ENCODE measurements at places on chromosomes 2 and 18.
A peak's percentile ranks its signal among the peaks of the same experiment; 100 is the strongest.

GRCh38 chr18:1302861-1303260, 398.2 kb downstream of the ADCYAP1 start:
- DNase-seq: no peak

DNA sequence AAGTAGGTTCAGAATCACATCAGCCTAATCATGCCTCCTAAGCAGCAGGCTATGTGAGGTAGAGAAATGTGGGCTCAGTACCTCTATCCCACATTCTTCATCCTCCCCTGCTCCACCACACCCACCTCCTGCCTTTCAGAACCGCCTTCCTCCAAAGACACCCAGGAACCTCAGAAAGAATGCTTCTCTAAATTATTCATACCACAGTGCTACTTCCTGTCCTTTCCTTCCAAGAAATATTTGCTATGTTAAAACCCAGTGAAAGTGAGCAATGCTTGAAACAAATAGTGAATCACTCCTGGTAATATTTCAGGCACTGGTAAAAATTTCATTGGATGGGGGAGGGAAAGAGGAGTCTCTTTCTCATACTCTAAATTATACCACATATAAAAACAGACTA, 24.0 kb upstream of the CREB1 start:
- DNase-seq: no peak

- no peak for DNase-seq
Observed at GRCh38 chr18:58541789-58542425, 87.0 kb downstream of the ALPK2 start.

DNA sequence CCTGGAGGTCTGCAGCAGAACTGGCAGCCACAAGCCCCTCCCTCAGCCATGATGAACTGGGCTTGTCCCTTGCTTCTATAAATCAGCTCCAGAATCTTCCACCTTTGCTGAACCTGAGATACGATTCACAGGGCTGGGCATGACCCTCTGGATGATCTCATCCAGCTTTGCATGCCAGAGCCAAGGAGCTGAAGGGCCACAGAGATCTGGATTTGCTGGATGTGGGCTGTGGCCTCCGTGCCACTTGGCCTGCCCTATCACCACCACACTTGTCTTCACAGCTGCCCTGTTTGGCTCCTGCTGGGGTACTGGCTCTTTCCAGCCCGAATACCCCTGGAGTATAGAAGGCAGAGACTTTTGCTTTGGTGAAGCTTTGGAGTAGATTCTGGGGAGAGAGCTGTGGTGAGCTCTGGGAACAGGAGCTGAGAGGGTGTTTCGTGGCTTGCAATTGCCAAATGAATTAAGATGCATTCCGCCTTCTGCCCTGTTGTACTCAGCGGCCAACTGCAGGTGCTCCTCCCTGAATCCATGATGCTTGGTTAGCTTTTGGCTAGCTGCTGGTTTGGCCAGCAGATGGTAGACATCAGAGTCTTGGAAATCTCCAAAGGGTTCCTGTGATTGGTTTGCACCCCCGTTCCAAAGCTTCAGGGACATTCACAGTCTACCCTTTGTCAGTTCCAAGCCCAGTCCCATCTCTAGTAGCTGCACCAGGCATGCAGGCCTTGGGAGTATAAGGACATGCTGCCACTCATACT, 30.9 kb upstream of the GIGYF2 start:
- DNase-seq: no peak

GRCh38 chr18:26448714-26449159, 99.6 kb downstream of the KCTD1 start:
- DNase-seq: no peak

DNA sequence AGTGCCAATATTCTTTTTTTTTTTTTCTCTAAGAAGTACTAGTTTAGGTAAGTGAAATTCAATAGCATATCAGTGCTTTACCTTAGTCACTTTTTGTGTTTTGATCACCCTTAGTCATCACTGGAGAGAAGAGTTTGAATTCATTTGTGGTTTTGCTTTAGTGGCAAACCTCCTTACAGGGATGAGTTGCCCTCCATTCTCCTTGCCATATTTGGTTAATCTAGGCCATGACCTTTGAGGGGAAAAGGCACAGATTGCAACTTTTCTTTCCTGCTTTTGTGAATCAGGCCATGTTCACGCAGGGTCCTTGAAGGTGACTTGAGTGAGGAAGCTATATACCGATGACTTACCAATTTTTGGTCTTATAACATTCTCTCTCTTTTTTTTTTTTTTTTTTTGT, 34.4 kb downstream of the PLEKHA3 start:
- DNase-seq: no peak

GRCh38 chr2:191869178-191869577, 22.3 kb upstream of the CAVIN2 start:
- no peak for DNase-seq

DNA sequence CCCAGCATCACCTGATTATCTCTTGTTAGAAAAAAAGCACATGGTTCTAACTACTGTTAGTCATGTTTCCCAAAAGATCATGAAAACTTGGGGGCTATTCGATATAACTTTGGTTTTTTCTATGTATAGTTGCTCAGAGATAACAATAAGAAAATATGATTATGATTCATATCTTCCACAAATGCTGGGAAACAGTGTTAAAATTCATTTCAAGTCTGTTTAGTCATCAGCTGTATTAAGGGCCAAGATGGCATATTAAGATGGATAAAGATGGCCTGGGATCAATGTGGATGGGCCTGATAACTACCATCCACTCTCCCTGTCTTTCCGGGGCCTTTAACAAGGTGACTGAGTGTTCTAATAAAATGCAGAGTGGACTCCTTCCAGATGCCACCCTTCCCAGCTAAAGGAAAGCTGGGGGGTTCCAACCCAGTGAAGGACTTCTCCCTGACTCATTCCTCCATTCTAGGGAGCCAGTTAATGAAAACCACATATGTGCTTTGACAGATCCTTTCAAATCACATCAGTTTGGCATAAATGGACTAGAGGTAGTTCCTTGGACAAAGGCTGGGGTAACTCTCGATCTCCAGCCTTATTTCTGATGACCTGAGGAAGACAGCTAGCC, 221.6 kb downstream of the VAPA start:
- no peak for DNase-seq

DNA sequence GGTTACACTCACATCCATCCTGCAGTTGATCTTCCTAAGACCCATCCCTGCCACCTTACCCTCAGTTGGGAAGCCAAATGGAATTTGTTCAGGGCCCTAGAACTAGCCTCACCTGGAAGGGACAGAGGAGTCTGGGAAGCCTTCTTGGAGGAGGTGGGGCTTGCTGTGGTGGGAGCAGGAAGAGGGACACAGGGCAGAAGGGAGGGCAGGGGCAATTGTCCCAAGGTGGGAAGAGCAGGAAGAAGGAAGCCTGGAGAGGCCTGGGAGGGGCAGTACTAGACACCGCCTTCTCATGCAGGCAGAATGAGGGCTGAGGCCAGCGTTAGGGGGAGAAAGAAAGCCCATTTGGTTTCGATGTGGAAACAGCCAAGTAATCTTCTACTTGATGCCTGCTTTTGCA, 34.1 kb upstream of the ASPRV1 start:
- no peak for DNase-seq

DNA sequence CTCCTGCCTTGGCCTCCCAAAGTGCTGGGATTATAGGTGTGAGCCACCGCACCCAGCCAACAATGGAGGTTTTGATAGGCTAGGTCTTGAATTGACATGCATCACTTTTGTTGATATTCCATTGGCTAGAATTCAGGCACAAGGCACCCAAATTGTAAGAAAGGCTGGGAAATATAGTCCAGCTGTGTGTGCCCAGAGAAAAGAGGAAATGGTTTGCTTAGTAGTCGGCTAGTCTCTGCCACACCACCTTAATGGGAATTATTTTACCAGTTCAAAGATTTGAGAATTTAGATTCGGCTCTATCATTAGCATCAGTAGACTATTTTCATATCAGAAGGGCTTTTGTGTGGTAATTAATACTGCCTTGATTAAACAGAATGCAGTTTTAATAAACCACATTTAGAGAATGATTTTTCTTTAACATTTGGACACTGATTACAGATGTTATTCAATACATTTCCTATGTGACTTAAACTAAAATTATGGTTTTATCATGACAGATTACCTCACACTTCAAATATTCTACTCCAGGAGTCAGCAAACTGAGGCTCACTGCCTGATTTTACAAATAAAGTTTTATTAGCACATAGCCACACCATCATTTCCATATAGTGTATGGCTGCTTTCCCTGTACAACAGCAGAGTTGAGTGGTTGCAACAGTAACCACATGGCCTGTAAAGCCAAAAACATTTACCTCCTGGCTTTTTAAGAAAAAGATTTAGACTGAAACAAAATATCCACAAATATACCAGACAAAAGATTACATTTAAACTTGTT, 27.4 kb downstream of the DBI start:
- DNase-seq: no peak

GRCh38 chr2:25274868-25275574, 66.7 kb downstream of the DNMT3A start:
- no peak for DNase-seq

DNA sequence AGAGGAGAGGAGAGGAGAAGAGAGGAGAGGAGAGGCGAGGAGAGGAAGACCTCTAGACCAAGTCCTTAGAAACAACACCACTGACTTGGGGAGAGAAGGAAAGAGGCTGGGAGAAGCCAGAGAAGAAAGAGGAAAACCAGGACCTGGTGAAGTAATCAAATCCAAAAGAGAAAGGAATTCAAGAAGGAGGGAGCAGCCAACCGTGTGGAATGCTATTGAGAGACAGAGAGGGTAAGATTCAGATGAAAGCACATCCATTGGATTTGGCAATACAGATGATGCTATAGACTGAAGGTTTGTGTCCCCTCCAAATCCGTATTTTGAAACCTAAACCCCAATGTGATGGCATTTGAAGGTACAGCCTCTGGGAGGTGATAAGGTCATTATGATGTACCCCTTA, 50.7 kb downstream of the GALNT14 start:
- no peak for DNase-seq

GRCh38 chr18:48788373-48788772, 162.4 kb downstream of the SMAD7 start:
- DNase-seq: no peak

DNA sequence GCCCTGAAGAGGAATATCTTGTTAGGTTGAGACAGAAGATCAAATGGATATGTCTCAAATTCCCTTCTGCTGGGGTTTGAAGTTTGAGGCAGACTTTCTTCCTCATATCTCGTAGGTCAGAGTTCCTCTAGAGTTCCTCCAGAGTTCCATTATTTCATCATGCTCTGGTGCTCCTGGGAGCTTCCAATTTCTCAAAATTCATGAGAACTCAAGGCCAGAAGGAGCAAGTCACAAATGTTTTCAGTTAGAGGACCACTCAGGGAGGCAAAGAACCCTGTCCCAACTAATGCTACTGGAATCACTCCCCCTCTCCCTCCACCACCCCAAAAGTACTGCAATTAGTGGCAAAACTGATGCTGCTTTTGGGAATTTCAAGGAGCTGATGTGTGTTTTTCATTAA, 115.7 kb upstream of the RBMS1 start:
- DNase-seq: no peak

DNA sequence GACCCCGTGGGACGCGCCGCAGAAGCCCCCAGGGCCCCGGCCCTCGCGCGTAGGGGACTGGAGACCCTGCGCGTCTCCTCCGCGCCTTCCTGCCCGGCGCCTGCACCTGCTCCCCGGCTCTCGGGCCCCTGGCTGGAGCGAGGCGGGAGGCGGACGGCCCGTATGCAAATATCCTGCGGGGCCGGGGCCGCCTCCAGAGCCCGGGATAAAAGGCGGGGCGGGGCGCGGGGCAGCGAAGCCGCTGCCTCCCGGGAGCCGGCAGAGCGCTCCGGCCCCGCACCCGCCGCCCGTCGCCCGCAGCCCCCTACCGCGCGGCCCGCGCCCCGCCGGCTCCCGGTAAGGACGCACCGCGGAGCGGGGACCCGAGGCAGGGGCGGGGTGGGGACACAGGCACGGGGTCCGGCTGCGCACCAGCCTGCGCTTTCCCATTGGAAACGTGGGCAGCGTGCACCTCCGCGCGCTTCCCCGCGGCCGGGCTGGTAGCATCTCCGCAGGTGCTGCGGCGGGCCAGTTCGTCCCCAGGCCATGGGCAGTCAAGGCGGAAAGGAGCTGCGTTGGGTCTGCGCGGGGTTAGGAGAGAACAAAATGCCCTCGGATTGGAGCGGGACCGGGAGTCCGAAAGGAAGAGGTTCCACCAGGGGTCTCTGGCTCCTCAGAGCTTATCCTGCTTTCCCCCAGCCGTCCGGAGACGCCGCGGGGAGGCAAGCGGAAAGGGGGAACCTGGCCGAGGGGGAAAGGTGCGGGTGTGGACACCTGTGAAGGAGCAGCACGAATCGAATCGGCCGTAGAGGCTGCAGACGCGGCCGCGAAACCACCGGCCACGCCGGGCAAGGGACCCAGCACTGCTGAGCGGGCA, at the start of gene ATP6V1C2:
ATP6V1C2 (plus strand) TSS at position 235 of the 856 bp plus-strand sequence. CDS start 1,220 bp downstream, outside the sequence.
- peak; percentile 71 for DNase-seq

DNA sequence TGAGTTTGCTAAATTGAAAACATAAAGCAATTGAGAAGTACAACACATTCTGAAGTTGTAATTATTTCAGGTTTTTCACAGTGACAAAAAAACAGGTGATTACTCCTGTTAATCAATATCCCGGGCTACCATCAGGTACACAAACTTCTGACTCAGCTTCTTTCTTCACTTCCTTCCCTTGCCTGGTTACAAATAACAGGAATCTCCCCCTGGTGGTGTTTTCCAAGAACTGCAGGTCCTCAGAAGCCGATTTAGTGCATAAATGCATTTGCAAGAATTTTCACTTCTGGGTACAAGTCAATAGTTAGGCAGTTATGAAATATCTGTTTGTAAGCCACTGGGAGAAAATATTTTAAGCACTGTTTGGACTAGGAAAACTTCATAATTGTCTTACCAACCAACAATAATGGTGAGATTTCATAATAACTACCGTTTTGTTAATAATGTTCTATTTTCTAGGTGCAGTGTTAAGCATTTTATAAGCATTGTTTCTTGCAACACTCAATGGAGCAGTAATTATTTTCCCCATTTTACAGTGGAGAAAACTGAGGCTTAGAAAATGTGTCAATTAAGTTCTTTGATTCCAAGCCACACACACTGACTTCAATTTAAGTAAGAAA, 12.4 kb upstream of the GMCL1 start:
- DNase-seq: no peak

- DNase-seq: no peak
Observed at GRCh38 chr18:48228301-48228715, 180.9 kb downstream of the ZBTB7C start.

DNA sequence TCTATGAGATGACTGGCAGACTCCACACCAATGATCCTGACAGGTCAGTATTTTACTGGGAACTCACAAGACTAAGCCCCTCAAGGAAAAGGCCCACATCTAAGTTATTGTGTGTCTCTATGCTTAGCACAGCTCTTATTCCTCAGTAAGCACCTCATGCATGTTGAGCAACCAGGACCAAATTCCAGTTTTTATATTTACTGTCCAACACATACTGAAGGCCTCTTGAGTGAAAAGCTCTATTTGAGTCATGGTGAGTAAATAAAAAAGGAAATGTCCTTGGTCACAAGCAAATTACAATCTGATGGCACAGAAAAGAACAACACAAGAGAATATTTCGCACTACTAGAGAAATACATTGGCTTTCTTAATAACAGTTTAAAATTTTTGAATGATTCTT, 87.9 kb upstream of the ETAA1 start:
- DNase-seq: no peak

GRCh38 chr2:15212249-15212648, 348.9 kb downstream of the NBAS start:
- DNase-seq: no peak

GRCh38 chr2:137467246-137467862, 496.9 kb upstream of the HNMT start:
- peak; percentile 0 for DNase-seq

- DNase-seq: no peak
Observed at GRCh38 chr2:134284119-134284670, 30.3 kb downstream of the MGAT5 start.

GRCh38 chr2:134227666-134228065, 26.2 kb upstream of the MGAT5 start:
- no peak for DNase-seq
